ENCODE measurements at places on chromosomes 3 and 15. TPM values are rescaled to one million over a fixed set of nuclear protein-coding genes. Genes with fewer than 3 reads are reported as not detected.
A peak's percentile ranks its signal among the peaks of the same experiment; 100 is the strongest.

CKMT1A gene
- total RNA-seq, result not detected

- no peak for DNase-seq
These were observed 56.7 kb upstream of the DGKG start for GRCh38 chr3:186418671-186419145.

DNA sequence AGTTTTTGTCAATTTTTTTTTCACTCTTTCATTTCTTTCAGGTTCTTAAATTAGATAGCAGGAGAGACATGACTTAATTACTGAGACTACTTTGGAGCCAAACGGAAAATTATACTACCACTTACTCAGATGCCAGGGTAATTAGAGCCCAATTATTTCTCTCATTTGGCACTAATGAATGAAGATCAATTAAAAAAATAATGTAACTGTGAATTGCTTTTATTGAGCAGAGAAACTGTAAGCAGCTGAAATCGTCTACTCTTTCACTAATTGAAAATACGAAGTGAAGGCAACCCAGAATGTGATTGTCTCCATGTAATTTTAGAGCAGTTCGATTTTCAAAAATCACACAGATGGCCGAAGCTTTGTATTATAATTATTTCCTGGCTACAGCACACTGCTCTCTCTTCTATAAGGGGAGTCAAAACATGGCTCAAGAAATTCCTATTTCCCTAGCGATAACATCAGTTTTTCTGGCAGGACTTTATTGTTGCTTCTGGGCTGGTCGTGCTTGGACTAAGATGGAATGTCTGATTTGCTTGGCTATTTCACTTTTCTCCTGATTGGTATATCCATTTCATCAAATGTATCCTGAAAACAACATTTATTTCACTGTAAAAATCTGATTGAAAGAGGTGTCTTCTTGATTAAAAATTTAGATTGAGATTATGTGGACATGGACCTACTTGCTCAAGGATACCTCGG, 55.8 kb upstream of the PDZRN3 start:
- no peak for DNase-seq

DNA sequence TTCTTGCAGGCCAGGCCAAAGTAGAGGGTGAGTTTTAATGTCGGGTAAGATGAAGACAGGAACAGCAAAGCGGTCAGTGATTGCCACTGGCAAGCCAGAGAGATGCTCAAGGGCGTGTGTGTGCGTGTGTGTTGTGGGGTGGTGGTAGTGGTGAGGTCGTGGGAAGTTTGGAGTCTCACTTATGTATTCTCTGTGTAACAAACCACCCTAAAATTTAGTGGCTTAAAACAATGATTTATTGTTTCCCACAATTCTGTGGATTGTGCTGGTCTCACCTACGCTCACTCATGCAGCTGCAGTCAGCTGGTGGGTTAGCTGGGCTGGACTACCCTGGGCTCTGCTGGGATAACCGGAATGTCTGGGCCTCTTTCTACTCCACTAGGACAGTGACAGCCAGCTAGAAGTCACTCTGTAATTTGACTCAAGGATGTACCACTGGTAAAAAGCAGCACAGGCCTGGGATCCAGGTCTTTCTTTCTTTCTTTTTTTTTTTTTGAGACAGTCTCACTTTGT, 50.9 kb upstream of the BHLHE40 start:
- DNase-seq, result no peak

GRCh38 chr3:12947504-12948369, 106.4 kb upstream of the RPL32 start:
- peak; percentile 61 for DNase-seq

DNA sequence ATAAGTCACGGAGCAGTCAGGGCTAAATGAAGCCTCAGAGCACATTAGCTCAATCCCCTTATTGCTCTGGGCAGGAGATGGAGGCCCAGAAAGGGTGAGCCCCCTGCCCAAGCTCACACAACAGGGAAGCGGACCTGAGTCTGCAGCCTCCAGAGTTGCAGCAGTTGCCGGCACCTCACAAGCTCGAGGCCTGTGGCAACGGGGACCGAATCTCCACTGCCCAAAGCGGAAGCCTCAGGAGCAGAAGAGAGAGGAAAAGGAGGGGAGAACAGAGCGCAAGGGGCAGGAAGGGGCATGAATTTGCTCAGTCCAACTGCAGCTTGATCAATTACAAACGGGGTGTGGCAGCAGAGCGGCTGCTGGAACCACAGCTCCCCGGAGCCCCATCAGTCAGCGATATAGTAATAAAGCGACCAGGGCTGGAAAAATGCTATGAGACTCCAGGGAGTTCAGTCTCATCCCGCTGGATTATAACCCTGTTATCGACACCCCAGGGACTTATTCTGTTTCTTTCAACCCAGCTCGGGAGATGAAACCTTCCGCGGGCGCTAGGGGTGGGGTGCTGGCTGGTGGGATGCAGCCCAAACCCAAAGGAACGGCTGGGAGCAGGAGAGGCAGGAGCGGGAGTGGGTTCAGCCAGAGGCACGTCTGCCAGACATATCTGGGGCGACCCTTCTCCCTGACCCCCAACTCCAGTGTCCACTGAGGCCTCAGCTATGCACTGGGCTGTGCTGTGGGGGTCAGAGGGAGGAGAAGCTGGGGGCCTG, 219.7 kb upstream of the LINGO1 start:
- DNase-seq, result no peak

DNA sequence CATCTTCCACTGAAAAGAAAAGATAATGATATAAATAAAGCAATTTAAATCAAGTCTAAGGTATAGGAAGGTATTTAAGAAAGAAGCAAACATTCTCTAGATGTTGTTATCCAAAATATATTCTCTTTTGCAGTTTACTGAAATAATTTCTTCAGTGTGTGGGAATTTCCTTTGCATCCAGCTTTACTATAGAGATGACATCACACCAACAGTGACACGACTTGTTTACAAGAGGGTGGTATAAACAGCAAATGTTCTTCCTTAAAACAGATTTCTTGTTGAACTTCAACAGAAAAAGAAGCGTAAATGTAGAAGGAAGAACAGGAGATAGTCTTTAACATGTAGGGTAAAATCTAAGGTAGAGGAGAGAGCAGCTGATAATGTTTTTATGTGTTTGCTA, 202.5 kb downstream of the ROBO2 start:
- DNase-seq, result no peak

PRR20G gene
- total RNA-seq, result not detected

DNA sequence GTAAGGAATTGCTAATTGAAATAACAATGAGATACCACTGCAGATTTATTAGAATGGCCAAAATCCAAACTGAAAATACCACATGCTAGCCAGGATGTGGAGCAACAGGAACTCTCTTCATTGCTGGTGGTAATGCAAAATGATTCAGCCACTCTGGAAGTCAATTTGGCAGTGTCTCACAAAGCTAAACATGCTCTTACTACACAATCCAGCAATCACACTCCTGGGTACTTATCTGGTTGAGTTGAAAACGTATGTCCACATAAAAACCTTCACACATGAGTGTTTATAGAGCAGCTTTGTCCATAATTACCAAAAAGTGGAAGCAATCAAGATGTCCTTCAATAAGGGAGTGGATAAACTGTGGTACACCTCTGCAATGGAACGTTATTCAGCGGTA, 113.3 kb downstream of the SMAD6 start:
- peak; percentile 86 for DNase-seq

- no peak for DNase-seq
These were observed 9.1 kb downstream of the RAB43 start for GRCh38 chr3:129112308-129113052.

DNA sequence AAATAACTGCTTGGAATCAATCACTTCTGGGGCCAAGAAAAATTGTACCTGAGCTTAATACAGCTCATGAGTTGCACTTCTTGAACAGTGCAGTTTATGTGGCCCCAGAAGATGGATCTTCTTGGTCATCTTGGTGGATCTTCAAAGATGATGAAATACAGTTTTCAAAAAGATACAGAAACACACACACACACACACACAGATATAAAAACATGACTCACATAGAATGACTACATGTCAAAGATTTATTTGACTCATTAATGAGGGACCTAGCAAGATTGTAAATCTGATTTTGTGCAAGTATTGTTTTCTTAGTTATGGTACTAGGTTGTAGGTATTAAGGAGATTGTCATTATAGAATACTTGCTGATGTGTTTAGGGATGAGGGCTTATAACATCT, 32.6 kb downstream of the PDCD6IP start:
- DNase-seq, result peak; percentile 66

- DNase-seq, result no peak
These were observed 308.2 kb downstream of the ULK4 start for GRCh38 chr3:41653571-41654239.

DNA sequence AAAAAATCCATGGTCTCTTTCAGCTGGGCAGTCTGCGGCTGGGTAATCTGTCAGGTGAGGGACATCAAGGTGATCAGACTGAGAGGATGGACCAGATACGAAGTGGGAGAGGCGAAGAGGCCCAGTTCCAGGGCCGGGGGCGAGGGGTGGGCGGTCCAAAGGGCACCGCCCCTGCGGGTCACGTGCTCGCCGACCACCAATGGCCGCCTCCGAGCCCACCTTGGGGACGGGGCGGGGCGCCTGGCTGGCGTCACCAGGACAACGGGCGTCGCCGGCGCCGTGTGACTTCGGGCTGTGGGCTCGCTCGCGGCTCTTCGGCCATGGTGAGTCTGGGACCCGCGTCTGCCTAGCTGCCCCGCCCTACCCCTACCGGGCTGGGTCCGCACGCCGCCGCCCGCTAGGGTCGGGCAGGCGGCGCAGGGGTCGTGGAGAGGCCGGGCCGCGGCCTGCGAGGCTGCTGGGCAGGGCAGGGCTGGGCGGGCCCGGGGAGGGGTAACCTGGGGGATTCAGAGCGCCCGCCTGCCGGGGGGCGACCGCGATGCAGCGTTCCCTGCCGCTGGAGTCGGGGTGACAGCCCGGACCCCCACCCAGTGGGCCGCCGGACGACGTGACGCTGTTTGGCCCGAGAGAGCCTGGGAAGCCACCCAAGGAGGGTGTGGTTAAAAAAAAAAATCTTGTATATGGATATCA, at the start of gene FBXL2:
TSS of gene FBXL2 (plus strand) at position 250 of the 690 bp plus-strand sequence. CDS start at position 321, 71 bp downstream.
- DNase-seq, result peak; percentile 30

GOLGA8Q gene
- total RNA-seq, result 0.15 TPM

GRCh38 chr15:66801266-66801665, 99.2 kb downstream of the SMAD6 start:
- DNase-seq, result no peak

- DNase-seq, result no peak
These were observed 15.8 kb downstream of the XXYLT1 start for GRCh38 chr3:195255176-195255500.

DNA sequence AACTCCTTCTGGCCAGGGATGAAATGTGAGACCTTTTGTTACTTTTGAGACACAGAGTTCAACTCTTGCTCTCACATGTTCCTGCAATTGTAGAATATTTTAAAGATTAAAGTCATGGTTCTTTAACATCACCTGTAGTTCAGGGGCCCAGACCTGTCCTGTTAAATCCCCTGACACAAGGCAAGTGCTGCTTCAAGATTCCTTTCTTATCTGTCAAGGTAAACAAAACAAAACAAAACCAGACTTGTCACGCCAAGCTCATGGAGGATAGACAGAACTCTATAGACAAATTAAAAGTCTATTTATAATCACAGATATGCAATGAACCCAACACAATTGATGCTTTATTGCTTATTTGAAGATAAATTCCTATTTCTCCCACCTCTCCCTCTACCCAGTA, 48.6 kb upstream of the NEDD4 start:
- no peak for DNase-seq

DNA sequence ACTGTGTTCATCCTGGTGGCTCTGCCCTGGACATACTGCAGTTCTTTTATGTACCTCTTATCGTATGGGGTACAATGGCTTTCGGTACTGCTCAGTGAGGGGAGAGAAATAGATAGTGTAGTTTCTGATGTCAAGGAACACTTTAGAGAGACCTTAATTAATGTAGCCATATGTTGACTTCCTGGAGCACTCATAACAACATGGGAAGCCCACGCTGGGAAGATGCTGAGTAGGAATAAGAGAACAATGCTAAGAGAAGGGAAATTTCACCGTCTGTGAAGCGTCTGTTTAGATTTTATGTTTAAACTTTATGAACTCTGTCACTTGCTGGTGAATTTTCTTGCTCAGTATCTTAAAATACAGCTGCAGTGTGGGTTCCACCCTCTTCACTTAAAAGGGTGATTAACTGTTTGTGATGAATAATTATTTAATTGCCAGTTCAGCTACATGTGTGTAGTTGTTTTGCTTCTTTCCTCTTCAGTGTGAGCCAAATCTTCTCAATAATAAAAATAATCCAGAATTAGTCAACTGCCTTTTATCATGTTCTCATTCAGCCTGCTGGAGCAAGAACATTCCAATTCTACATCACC, 373.1 kb upstream of the TPRG1 start:
- no peak for DNase-seq

RHOV gene
- total RNA-seq, result 0.18 TPM

DNA sequence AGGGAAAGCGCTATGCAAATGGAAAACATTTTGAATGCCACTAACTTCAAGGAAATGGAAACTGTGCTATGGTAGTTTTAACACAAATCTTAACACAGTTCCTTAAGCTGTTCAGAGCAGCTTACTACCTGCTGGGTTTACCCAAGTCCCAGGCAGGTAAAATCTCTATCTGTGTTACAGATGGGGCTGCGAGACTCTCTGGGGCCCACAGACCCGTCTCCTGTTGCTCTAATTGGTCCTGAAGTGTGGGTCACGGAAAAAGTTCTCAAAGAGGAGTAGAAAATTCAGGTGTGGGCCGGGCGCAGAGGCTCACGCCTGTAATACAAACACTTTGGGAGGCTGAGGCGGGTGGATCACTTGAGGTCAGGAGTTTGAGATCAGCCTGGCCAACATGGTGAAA, 16.9 kb upstream of the ZFYVE19 start:
- no peak for DNase-seq

DNA sequence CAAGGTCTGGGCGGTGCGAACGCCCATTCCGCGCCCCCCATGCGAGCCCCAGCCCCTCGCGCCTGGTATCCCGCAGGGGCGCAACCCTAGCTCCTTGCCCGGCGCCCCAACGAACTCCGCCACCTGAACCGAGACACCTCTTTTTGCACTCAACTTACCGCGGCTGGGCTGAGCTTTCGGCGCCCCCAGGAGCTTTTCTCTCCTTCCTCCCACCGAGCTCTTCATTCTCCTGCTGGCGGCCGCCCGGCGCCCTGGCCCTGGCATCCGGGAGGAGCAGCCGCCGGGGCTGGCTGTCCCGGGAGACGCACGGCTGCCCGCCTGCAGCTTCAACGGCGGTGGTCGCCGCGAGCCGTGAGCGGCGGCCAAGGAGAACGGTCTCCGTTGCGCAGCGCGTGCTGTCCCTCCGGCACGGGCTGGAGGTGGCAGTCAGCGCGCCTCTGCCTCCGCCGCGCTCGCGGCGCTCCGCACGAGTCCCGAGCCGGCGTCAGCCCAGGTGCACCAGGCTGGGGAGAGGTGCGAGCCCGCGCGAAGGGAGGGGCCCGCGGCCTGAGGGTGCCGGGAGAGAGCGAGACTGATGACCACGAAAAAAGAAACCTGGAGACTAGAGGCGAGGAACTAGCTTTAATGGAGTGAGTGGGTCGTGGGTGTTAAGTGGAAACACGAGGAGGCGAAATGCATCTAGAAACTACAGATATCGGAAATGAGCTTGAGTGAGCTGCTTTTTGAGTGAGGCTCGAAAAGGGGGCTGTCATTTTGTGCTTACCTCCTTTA, 621.5 kb upstream of the ZNF385D start:
- no peak for DNase-seq

DNA sequence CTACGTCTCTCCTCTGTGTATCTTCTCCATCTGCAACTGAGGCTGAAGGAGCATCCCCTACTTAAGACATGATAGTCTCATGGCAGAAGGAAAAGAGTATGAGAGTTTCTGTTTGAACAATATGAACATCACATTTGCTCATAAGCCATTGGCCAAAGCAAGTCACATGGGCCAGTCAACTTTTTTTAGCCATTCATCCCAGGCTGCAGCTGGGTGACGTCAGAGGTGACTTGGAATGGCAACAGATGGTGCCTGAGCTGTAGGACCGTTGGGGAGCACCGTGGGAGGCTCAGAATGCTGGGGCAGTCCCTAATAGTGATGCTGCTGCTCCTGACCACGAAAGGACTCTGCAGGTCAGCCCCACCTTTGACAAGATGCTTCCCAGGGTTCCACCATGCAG, 58.7 kb downstream of the CRTC3 start:
- DNase-seq, result no peak

All from HFFc6 (cell line).